ENCODE measurements at places on chromosomes 7 and 10.

DNA sequence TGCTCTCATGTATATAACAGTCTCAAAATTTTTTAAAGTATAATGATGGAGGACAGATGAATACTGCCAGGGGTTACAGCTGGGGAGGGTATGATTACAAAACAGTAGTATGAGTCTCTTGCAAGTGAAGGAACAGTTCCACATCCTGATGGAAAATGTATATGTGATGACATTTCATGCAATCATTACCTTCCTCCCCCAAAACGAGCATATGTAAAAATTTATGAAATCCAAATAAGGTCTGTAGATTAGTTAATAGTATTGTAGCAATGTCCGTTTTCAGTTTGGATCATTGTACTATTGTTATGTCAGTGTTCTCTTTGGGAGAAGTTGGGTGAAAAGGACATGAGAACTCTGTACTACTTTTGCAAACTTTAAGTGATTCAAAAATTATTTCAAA lies 38.0 kb downstream of the DRGX start:
- no peak for DNase-seq

GRCh38 chr7:2023877-2024566 lies 208.7 kb downstream of the MAD1L1 start:
- no peak for DNase-seq

DNA sequence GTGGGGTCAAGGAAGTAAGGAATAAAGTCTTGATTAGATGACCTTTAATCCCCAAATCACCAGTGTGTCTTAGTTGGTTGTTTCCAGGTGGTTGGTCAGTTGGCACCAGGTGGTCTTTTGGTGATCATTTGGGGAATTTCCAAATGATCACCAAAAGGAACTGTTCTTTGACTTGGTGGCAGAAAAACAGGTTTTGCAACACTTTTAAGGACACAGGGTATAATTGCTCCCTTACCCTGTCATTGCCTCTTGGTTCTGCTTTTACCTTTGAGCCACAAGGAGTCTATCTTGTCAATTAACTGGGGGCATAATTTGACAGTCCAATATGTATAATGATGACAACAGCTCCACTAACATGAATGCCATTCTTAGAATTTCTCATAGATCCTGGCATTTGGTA lies 104.2 kb downstream of the ADK start:
- DNase-seq = no peak

DNA sequence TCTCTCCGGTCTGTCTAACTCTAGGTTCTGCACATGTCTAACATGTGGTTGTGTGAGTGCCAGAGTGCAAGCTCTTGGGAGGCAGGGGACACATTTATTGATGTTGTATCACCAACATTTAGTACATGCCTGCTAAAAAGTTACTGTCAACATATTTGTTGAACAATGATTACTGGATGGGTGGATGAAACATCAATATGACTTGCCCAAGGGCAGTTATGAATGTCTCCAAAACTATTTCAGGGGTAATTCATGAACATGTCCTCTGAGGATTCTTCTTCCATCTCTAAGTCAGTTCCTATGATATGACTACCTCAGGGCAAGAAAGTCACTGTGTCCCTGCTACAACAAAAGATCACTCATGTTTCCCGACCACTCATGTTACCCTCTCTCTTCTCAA lies 91.3 kb upstream of the STEAP1B start:
- no peak for DNase-seq

DNA sequence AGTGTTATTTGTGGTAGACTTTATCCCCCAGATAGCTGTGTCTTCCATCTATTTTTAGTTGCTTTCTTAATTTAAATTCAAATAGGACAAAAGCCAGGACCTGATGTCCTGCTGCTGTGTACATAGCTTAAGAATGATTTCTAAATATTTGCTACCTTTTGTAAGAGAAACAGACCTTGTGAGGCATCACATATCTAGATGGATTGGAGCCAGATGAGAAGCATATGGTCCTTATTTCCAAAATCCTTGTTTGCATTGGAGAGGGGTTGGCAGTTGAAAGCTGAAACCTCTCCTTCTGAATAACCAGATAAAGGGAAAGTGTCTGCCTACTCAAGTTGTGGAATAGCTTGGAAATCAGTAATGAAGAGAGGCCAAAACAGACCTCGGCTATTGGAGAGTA lies 50.7 kb upstream of the AMPH start:
- peak; percentile 53 for DNase-seq

GRCh38 chr7:50348469-50349162 lies 44.1 kb downstream of the IKZF1 start:
- DNase-seq = no peak

DNA sequence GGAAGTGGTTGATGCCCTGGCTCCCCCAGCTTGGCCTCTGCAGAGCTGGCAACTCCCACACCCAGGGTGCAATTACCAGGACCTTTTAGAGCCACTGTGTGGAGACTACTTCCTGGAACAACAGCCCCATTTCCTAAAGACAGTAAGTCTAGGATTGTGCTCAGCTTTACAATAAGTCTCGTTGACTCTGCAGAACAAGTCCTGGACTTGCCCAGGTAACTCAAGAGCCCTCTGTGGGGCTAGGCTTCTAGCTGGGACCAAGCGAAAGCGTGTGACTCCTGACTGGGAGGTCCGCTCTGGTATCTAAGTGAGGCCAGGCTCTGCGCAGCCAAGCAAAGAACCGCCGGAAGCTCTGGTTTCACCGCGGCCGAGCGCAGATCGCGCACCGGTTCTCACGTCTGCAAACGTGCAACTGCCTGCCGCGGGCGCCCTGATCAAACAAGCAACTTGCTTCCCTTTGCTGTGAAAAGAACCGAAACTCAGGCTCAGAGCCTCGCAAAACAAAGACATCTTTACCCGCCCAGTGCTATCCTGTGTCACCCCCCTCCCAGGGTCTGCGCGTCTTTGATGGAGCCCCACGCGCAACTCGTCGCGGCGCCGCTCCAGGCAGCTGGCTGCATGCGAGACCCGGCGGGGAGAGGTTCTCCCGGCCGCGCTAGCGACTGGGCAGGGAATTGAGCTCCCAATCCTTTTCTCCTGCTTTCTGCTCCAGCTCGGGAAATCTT lies 4.4 kb upstream of the PDLIM1 start:
- no peak for DNase-seq

- no peak for DNase-seq
Observed at GRCh38 chr7:39647816-39648215, 24.4 kb downstream of the RALA start.

- DNase-seq = no peak
Observed at GRCh38 chr10:132114953-132115520, 49.3 kb downstream of the JAKMIP3 start.
